ENCODE measurements at places on chromosomes 5 and 9.

DNA sequence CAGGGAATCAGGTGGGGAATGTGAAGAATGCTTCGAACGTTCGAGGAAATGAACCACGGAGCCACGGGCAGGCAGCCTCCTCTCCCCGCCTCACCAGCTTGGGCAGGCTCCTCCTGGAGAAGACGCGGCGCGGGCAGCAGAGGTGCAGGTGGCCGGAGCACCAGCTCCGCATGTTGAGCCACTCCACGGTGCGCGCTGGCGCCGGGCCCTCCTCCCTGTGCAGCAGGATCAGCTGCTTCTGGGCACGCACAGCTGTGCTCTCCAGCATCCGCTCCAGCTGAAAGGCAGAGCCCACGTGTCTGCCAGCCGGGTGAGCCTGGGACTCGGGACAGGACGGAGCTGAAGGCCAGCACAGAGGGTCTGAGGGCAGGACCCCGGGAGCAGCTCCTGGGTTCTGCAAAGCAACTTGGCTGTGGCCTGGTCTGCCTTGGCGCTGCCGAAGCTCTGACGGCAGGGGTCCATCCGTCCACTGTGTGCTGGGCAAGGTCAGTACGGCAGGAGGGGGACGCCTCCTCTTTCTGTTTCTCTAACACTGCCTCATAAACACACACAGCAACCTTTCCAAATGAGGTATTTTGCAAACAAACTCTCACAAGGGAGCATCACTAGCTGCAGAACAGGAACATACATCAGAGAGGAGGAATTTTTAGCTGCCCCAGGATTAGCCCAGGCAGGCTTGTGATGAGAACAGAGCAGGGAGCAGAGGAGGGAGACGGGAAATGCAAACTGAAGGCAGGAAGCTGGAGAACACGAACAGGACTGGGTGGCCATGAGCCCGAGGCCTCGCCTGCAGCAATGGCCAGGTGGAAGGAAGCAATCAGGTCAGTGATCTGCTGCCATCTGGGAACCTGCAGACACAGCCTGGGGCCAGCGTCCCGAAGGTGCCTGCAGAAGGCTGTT, 20.1 kb upstream of the NSMF start:
- DNase-seq: no peak

- DNase-seq: peak; percentile 33
These were observed 233.2 kb upstream of the RFX3 start for GRCh38 chr9:3758816-3759576.

- peak; percentile 88 for DNase-seq
These were observed 65.2 kb downstream of the TMC1 start for GRCh38 chr9:72586388-72587130.

GRCh38 chr9:136996361-136997292, at the start of gene CLIC3:
CLIC3 (minus strand) TSS chr9:136996568; CDS start chr9:136996543, 25 bp downstream.
- peak; percentile 21 for DNase-seq

DNA sequence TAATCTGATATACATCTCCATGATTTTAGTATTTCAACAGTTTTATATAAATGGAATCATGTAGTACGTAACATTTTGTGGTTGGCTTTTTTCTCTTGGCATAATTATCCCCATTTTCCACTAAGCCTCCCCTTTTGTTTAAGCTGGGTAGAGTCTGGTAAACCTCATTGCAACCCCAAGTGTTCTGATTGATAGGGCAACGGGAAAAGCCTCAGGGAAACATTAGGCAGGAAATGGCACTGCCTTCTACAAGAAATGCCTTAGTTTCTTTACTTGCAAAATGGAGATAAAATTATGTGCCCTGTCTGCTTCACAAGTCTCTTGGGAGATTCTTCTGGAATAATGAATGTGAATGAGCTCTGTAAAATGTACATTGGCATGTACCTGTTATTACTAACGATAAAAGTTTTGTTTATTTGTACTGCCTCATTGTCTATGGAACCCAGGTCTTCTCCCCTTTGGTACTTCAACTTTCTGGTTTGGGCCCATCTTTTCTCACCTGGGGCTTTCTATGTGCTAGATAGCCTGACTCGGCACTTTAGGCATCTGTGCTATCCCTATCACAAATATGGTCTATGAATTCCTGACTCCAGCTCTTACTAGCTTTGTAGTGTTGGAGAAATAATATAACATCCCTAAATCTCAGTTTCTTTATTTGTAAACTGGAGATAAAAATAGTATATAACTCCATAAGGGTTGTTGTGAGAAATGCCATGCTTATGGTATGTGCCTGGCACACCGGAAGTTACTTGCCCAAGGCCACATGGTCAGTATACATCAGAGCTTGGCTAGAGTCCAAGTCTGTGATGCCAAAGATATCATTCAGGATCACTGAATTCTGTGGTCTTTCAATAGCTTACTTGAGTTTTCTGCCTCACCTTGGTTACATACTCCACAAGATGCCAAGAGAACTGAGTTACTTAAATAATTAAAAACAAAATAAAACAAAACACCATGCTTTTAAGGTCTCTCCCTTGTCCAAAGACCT, 48.2 kb upstream of the ZNF169 start:
- DNase-seq: no peak
